ENCODE measurements at places on chromosomes 1 and 21.

GRCh38 chr1:41532206-41532975, 47.9 kb upstream of the EDN2 start:
- no peak for DNase-seq

GRCh38 chr1:93033785-93034184, 45.3 kb upstream of the MTF2 start:
- DNase-seq: no peak

GRCh38 chr21:38813143-38813542, 7.4 kb downstream of the ETS2 start:
- DNase-seq: no peak

DNA sequence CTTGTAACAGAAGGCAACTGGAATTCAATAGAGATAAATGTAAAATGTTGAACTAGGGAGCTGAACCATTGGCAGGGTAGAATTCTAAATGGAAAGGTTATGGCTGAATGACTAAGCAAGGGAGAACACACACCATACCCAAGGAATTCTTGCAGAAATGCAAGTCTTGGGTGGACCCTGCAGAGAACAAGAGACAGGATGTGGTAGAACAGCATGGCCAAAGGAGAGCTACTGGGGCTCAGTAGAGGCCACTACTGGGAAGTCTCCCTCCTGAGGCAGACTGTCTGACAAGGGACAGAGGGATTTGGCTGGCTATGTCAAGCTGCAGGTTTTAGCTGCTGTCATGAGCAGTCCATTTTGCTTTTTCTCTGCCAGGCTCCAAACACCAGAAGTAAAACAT, 180.9 kb downstream of the TNR start:
- DNase-seq: no peak

GRCh38 chr1:199287647-199288046, 648.8 kb downstream of the PTPRC start:
- DNase-seq: peak; percentile 36

DNA sequence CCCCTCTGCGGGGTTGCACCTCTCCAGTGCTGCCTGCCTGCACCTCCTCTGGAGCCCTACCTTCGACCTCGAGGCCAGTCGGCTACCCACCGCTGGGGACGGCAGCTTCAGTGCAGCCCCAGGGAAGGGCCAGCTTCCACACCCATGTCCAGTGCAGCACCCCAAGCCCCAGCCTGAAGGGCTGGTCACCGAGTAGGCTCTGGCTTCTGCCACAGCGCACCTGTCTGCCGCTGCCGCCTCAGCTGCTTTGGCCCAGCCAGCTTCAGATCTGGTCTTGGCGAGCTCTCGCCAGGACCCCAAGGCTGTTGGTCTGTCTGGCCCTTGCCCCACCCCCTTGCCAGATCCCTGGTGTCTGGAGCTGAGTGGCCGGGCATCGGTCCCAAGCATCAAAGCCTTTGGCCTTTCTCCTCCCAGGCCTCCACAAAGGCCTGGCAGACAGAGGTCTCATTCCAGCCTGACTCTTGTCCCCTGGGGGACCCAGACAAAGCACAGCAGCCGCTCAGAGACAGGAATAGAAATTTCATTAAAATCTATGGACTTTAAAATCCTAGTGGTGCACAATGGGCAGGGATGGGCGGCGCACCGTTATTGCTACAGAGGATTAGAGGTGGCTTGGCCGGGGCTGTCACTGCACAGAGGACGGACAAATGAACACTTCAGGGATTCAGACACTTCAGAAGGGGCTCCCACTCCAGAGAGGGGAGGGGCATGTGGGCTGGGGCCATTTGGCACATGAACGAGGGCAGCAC, 4.8 kb downstream of the CCDC24 start:
- no peak for DNase-seq

DNA sequence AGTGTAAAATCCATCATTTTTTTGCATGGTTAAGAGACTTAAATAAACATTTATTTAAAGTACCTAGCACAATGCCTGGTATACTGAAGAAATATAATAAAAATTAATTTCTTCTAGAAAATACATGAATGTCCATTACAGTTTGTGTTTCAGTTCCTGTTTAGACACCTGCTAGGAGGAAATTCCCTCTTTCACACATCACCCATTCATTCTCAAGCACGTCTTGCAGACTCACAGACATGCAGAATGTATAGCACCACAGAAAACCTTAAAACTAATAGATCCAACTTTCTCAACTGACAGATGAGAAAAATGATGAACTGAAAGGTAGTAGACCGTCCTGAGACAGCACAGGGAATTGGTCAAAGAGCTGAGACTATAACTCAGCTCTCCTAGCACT, 172.2 kb upstream of the C8B start:
- DNase-seq: no peak

DNA sequence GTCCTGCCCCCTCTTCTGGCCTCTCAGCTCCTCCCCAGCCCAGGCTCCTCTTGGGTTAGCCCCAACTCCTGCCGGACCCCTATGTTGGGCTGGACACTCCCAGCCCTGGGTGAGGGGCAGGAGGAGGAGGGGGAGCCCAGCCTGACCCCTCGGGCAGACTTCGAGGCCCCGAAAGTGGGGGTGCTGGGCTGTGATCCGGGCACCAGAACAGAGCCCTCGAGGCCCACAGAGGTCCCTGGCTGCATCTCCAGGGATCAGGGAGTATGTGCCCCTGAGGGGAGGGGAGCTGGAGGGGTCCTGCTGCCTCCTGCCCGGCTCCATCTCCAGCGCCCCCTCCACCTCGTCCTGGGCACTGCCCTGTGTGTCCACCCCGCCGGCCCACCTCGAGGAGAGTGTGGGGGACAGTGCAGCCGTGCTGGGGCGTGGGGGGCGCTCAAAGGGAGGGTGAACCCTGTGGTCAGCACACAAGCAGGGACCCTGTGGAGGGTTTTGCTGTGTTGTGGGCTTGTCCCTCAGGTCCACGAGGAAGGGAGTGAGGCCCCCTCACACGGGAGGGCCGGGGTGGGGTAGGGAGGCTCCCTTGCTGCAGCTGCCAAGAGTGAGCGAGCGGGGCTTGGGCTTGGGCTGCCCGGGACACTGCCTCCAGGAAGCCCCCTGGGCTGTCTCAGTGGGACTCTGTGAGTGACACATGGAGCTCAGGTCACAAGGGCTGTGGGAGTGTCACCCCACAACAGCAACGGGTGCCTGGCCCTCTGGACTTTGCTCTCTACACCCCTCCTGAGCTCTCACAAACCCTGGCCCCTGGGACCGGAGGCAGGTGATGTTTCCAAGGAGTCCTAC, 54.4 kb downstream of the COL18A1 start:
- no peak for DNase-seq

- no peak for DNase-seq
Measured at GRCh38 chr1:159121526-159121925, 45.0 kb upstream of the AIM2 start.

DNA sequence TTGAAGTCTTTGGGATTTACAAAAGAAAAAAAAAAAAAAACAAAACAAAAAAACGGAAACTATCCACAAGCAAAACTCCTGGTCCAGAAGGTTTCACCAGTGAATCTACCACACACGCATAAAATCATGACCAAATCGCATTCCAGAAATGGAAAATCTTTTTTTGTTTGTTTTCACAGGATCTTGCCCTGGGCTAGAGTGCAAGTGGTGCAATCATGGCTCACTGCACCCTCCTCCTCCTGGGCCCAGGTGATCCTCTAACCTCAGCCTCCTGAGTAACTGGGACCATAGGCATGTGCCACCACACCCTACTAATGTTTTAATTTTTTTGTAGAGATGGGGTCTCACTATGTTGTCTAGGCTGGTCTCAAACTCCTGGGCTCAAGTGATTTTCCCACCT, 100.5 kb downstream of the DYRK1A start:
- no peak for DNase-seq

DNA sequence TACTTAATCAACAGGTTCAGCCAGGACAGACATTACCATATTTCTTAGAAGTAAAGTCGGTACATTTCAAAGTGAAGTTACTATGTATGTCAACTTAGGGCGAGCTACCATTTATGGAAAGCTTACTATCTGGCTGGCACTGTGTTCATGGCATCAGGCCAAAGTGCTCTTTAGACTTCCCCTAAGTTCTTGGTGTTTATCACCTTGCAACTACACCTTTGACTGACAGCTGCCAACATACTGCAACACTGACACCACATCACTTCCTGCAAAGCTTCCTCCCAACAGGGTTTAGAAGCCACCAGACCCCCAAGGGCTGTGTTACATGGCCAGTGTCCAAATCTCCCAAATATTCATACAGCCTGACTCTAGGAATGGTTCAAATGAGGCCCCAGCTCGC, 61.0 kb downstream of the TIAM1 start:
- DNase-seq: no peak

DNA sequence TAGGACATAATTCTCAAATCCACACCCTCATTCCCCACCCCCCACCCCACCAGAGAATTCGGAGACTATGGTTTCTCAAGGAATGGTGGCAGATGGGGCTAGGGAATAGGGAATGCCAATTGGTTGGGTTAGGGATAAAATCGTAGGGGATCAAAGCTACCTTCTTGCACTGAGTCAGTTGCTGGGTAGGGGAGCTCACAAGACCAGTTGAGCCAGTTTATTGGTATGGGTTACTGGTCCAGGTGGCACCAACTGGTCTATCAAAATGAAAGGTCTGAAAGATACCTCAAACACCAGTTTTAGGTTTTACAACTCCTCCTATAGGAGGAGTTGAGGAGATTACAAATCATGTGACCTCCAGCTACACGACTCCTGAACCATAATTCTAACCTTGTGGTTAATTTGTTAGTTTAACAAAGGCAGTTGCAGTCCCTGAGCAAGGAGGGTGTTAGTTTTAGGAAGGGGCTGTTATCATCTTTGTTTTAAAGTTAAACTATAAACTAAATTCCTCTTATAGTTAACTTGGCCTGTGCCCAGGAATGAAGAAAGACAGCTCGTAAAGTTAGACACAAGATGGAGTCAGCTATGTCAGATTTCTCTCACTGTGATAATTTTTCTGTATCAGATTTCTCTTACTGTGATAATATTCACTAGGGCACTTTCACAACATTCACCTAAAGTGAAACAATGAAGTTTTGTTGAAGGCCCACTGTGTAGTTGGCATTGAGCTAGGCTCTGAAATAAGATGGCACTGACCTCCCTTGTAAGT, 2.5 kb downstream of the SHISAL2A start:
- DNase-seq: no peak

DNA sequence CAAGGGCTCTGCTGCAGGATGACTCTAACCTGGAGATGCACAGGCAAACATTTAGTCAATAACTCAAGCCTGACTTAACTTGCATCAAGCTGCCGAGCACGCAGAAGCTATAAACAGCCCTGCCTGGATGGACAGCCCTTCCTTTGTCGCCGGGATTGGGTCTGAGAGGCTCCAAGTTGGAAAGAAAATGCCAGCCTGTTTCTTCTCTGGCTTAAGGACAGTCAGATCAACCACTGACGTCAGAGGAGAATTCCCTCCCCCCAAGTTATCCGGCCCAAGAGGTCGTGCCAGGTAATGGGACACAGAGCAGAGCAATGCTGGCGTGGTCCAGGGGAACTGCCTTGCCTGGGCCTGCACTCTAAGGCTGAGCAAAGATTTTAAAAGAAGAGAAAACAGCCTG, 27.1 kb upstream of the LRRC38 start:
- DNase-seq: no peak

DNA sequence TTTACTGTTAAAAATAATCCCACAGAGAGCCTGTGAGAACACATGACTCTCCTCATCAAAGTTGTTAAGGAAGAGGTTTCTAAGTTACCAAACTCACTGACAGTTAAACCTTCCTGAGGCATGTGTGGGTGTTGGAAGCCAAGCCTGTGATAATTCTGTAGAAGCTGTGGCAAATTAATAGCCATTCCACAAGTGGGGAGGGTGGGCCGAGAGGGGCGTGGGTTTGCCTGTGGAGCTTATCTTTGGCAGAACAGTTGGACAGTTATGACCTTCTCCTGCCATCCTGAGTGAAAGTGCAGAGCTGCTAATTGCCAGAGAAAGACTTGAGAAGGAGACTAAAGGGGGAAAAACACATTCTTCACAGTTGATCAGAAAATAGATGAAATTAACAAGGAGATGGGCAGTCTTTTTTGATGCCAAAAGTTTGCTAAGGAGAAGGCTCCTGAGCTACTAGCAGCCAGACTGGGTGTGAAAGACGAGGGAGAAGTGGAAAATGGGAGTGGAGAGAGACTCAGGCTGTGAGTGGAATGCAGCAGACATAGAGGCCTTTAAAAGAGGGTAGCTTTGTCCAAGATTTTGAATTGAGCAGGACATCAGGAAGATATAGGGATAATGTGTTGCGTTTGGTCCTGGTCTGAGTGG, 1.6 kb upstream of the PLA2G2C start:
- no peak for DNase-seq

Measured in fibroblast of skin of right biceps (primary cell).